AG09309 (cell line): ENCODE measurements at places on chromosomes 12 and 14.
A peak's percentile ranks its signal among the peaks of the same experiment; 100 is the strongest.

DNA sequence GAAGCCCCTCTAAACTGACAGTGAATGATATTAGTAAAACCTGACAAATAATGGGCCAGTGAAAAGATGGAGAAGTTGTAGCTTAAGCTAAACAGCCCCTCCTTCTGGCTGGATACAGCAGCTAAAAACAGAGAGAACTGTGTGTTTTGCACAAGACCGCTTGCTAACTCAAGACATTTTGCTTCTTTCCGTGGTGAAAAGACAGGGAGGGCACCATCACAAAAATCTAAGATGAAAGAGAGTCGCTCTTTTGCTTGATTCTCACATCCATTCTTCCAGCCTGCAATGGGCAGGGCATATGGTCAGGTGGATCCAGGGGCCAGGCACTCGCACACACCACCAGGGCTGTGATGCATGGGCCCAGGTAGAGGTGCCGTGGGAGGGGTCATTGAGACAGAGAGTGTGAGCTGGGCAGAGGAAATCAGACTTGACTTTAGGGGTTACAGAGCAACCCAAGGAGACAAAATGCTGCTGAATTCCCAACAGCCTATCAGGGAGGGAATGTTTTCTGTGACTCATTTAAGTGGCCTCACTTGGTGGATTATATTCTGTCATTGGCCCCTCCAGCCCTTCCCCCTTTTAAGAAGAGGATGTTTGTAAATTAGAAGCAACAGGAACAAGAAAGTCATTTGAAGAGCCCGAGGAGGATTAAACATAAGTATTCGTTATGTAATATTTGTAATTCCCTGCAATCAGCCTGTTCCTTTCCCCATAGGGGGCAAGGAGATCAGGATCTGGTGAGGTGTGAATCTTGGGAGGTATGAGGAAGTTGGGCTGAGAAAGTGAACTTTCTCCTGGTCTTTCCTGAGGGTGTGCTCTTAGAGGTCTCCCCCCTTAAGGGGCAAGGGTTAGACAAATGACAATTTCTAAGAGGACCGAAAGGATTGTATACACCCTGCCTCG is 12.3 kb downstream of the EMP1 start:
- no peak for DNase-seq

DNA sequence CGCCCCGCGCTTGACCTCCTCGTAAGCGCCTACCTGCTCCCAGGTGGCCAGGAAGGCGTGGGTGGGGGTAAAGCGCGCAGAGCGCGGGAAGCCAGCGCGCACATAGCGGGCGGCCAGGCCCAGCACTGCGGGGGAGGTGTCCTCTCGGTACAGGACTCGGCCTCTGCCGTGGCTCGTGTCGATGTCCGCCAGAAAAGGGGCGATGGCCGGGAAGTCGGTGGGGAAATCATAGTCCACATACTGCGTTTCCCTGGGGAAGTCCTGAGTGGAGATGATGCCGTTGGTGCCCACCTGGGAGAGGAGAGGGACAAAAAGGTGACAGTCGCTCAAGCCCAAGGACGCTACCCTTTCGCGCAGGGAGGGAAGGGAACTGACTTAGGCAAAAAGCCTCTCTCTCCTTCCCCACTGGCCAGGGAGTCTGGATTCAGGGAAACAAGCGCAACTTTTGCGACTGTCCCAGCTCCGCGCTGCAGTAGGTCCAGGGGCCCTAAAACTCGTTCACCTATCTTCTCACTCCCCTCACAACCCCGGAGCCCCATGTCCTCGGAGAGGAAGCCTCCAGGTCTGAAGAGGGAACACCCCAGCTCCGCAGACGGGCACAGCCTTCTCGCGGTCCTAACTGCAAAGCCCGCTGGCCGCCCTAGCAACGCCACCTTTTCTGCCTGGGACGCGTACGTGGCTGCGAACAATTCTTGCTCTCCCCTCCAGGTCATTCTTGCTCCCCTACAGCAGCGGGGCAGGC is 815 bp downstream of the NID2 start:
- DNase-seq = no peak

DNA sequence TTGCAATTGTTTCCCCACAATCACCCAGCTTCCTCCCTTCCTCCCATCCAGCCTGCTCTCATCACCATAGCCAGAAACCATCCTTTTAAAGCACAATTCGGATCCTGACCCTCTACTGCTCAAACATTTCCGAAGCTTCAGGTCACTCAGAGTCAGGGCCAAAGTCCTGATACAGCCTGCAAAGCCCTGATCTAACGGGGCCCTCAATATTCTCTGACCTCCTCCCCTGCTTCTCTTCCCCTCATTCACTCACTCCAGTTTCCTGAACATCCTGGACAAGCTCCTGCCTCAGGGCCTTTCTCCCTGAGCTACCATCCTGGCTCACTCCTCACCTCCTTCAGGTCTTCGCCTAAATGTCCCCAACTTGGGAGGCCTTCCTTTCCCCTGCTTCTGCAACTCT is 46.1 kb downstream of the PITPNM2 start:
- DNase-seq = no peak

GRCh38 chr12:49665384-49665783 is 41.8 kb downstream of the FMNL3 start:
- DNase-seq = no peak

DNA sequence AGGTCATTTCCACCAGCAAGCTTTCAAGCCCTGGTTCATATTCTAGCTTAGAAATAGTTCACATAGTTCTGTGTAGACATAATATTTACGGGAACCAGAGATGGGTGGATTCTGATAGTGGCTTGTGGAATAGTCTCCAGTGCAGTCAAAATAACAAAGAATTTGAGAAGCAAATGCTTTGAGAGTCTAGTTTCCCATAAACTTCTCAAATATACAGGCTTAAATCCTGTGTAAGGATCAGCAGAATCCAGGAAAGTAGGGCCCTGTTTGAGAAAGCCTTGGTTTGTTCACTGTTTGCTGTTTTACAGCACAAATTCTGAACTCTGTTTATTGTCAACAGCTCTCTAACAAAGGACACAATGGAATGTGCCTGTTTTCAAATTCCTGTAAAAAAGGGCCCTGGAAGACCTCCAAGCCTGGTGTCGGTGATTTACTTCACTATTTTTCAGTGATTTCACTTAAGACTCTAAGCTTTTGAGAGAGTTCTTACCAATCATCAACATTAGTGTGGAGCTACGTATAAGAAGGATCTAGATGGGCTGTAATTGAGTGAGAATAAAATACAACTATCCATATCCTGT is 11.4 kb upstream of the FOS start:
- no peak for DNase-seq

- DNase-seq = peak; percentile 4
Observed at GRCh38 chr12:110501399-110501751, 536 bp downstream of the VPS29 start.

- no peak for DNase-seq
Observed at GRCh38 chr12:18805516-18806248, 67.8 kb downstream of the CAPZA3 start.
